ENCODE measurements at places on chromosomes 16 and 17.

GRCh38 chr17:34711646-34712045 is 132.3 kb downstream of the TMEM132E start:
- no peak for DNase-seq

GRCh38 chr16:9370061-9370491 is 278.6 kb downstream of the HAPSTR1 start:
- no peak for DNase-seq

- no peak for DNase-seq
Observed at GRCh38 chr16:84787263-84787622, 32.5 kb upstream of the CRISPLD2 start.

DNA sequence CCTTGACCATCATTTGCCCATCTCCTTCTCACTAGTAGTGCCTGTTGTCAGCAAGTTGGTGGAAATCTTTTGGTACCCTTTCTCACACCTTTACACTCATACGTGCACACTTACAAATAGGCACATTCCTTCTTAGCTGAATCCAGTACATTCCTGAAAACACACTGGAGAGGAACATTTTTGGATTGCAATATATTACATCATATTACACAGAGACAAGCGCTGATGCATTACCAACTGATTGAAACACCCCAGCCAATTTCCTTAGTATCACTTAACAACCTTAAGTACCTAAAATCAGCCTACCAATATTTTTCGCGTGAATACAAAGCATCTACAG is 64.1 kb downstream of the PLCG2 start:
- DNase-seq = no peak

GRCh38 chr16:74186561-74186971 is 110.0 kb upstream of the PSMD7 start:
- DNase-seq = no peak

GRCh38 chr17:11644265-11645212 is 46.3 kb downstream of the DNAH9 start:
- DNase-seq = no peak

DNA sequence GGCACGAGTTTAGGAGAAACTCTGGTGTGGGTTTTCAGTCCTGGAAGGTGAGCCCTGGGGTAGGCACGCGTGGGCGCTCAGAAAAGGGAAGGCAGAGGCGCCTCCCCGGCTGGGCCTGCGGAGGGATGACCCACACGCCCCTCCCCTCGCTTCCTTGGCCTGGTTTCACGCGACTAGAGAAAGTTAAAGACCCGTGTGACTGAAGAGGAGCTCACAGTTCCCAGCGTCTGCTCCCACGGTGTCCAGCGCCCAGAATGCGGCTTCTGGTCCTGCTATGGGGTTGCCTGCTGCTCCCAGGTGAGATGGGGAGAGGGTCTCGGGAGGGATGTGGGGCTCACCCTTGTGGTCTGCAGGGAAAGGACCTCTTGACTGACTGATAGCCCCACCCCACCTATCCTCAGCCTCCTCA is at the start of gene CD300LG:
CD300LG (plus strand) TSS at position 214 of the 409 bp plus-strand sequence; CDS start at position 255, 41 bp downstream.
- DNase-seq = no peak

DNA sequence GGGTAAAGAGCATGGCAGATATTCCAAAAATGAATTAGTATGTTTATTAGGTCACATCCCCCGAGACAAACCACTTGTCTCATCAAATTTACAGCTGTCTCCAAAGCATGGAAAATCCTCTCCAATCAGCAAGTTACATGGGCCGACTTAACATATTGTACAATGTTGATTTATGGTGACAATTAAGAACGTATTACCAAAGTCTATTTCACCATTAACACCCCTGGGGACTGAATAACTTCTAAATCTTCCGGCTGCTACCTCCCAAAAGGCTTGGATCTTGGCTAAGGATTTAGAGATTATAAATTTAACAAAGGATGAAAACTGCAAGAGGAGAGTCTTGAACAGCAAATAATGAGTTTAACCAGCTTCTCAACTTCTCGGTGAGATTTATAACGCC is 311.9 kb downstream of the NPIPA8 start:
- DNase-seq = no peak

DNA sequence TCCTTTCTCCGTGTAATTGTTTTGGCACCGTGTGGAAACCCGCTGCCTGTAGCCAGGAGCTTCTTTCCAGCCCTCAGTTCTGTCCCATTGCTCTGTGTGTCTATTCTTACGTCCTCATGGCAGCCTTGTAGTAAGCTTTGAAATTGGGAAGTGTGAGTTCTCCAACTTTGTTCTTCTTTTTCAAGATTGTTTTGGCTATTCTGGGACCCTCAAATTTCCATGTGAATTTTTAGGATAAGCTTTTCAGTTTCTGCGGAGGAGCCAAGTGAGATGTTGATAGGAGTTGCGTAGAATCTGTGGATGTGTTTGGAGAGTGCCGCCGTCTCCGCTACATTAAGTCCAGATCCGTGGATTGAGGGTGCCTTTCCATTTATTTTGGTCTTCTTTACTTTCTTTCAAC is 15.2 kb downstream of the CHMP6 start:
- no peak for DNase-seq

GRCh38 chr16:80997139-80997798 is 9.4 kb downstream of the CMC2 start:
- no peak for DNase-seq

DNA sequence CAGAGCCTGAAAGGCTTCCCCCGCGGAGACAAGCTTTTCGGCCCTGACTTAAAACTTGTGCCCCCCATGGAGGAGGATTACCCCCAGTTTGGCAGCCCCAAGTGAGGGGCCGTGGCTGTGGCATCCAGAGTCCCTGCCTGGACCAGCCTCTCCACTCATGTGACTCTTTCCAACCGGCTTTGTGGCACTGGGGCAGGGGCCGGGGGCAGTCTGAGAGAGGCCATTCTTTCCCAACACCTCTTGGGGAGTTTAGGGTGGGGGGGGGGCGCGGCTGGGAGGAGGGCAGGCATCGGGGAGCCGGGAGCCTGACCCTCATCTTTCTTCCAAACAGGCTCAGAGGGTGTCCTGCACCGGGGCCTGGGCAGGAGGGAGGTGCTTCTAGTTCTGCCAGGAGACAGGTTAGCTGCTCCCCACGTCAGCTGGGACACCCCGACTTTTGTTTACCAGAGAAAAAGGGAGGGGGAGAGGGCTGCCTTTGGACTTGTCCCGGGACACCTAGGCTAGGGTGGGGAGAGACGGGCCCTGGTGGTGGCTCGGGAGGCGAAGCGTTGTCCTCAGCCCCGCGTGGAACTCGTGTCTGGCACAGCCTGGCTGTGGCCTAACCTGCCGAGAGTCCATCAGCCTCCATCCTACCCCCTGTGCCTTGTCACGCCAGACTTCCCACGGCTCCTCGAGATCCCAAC is 7.3 kb upstream of the SERPINF1 start:
- DNase-seq = no peak

DNA sequence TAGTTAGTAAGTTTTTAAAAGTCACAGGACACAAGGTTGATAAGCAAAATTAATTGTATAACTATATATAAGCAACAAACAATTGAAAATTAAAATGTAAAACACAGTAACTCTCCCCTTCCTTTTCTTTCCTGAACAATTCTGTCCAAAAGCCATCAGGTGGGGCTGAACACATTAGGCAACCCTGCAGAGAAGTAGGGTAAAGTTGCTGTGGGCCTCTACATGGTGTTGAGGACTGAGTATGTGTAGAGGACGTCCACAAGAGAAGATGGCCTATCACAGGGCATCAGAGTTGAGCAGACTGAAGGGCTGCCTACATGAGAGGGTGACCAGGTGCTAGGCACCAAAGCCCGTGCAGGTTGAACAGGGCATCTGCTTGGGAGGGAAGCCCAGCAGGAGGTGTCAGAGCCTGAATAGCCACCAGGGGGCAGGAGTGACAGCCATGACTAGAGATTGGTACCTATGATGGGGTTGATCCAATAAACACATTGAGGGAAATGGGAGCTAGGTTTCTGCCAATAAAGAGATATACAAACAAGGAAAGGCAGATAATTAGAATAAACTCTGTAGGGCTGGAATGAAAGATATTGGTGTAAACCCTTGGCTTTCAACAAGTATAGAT is 415.1 kb downstream of the NPIPA8 start:
- peak; percentile 9 for DNase-seq

- DNase-seq = no peak
Observed at GRCh38 chr17:12952012-12952411, 65.8 kb downstream of the ELAC2 start.

GRCh38 chr17:19461116-19461515 is 50.1 kb downstream of the RNF112 start:
- DNase-seq = no peak

- no peak for DNase-seq
Observed at GRCh38 chr16:82016964-82017363, 5.7 kb upstream of the SDR42E1 start.

DNA sequence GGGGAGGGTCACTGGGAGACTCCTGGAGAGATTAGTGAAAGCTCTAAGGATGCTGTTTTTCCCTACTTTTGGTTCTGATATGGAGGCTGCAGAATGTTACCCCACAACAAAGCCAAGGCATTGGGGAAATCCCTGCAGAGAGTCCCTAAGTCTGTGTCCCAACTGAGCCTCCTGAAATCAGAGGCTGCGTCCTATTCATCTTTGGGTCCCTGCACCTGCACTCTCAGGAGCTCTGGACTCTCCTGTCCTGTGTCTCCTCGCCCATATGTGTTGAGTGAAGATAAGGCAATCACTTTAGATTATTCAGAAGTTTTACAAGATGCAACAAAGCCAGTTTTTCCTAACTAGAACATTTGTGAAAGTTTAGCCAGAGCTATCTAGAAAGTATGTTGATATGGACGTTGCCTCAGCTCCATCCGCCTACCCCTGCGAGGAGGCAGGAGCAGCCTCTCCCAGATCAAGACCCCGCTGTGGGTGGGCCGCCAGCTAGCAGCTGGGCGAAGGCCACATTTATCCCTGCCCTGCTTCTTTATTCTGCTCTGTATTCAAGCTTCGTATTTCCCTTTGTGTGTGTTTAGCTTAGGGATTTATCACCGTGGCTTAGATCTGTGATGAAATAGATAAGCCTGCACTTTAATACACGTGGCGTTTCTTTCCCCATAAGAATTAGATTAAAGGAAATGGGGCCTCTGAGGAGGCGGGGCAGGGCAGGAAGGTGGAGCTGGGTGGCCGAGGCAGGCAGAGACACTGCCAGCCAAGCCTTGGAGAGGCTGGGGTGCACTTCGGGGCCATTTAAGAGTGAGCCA is 37.4 kb downstream of the SHISA6 start:
- no peak for DNase-seq

DNA sequence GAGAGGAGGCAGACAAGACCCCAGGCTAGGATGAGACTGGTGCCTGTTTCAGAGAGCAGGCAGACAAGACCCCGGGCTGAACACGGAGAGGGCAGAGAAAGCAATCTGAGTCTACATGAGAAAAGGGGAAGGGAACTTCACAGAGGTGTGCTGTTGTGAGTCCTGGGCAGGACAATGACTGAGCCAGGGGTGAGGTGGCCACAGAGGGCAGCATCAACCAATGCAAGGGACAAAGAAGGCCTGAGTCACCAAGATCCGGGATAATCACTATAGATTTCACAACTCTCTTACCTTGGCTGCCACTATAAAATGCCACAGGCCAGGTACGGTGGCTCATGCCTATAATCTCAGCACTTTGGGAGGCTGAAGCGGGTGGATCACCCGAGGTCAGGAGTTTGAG is 89.0 kb downstream of the SLC39A11 start:
- no peak for DNase-seq

DNA sequence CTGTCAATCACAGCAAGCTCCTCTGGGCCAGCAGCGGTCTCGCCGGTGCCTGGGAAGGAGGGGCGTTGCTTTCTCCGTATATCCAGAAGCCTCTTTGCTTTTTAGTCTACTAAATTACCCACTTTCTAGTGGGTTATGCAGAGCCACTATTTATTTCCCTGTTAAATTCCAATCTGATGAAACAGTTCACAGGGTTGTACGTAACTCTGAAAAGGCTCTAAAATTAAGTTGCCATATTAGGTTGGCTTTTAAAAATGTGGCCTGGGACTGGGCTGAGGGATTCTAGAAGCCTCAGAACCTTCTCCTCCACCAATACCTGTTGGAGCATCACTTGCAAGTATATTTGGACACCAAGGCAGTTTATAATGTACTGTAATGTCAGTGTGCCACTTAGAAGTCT is 27.2 kb downstream of the MARCHF10 start:
- no peak for DNase-seq

DNA sequence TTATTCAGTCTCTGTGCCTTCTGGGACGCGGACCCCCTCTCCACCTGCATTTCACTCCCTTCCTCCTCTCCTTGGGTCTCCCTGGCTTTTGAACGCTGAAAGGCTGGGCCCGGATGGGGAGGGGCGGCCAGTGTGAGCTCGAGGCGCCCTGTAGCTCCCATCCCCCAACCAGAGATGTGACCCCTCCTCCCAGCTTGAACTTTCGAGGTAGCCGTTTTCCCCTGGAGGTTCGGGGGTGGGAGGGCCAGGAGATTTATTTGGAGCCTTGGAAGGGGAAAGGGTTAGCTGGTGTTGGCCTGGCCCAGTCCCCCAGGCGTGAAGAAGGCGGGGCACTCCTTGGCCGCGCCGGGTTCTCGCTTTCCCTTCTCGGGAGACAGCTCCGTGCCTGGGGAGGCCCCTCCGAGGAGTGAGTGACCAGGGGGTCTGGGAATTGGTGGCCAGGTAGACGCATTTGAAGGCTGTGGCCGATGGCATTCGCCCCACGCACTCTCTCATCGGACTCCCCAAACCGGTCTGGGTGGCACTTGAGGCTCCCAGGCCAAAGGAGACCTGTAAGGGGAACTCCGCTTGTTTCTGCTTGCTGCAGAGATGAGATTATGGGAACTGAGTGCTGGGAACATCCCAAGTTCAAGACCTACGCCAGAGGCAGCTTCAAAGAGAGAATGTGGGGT is 942 bp downstream of the LDAF1 start:
- no peak for DNase-seq

GRCh38 chr17:80349151-80349651 is 65.8 kb upstream of the ENDOV start:
- DNase-seq = no peak

GRCh38 chr17:18008496-18009268 is 30.3 kb downstream of the ATPAF2 start:
- DNase-seq = no peak

Measured in activated T-helper 1 cell treated with anti-CD3 and anti-CD28 coated beads, Interleukin-2, amount 50 U/mL, for 16 hours (primary cell).